ENCODE measurements at places on chromosomes 5 and 9.

GRCh38 chr9:14140096-14140697 lies 173.7 kb downstream of the NFIB start:
- no peak for DNase-seq

DNA sequence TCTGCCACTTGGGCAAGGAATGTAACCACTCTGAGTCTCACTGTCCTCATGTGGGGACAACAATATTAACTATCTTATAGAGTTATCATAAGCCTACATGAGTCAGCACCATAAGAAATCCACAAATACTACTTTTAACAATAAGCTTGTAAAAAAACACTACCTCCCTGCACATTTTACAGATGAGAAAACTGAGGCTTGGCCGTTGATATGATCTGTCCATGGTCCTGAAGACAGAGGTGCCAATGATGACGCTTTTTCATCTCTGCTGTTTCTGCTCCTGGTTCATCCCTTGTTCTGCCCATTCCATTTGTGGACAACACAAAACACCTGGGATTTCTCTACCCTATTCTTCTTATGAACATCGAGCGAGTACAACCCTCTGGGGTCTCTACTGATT lies 23.4 kb upstream of the STRBP start:
- no peak for DNase-seq

DNA sequence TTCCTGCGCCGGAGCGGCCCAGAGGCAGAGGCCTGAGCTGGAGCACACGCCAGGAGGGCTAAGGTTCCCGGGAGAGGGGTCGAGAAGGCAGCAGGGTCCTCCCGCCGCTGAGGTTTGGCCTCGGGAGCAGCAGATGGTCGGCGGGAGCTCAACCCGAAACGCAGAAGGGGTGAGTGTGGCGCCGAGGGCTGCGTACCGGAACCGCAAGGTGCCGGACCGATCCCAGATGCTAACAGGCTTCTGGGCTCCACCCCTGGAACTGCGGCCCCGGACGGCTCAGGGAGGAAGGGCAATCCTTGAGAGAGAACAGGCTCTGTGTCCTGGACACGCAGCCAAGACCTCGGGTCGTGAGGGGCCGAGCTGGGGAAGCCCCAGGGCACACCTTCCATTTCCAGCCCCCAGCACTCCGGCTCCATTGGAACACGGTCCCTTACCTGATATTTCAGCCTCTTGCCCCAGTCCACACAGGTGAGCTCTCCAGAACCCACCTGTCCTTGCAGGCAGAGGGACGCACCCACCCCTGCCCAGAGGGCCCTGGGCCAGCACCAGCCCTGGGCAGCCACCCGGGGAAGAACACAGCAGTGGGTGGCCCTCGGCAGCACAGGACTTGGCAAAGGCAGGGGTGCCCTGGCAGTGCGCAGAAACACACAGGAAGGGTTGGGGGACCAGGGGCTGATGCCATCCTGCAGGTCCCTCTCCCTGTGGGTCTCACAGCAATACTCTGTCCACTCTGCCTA lies 1.4 kb downstream of the LHX3 start:
- DNase-seq = no peak

GRCh38 chr5:1521671-1522600 lies 1.8 kb downstream of the LPCAT1 start:
- DNase-seq = peak; percentile 69

GRCh38 chr9:33011831-33012230 lies 10.4 kb upstream of the APTX start:
- DNase-seq = no peak

Measured in bronchial epithelial cell (primary cell).